ENCODE measurements at places on chromosomes 16 and 17. TPM values are rescaled to one million over a fixed set of nuclear protein-coding genes. Genes with fewer than 3 reads are reported as not detected.

The CLEC10A gene
- 5.0 TPM for total RNA-seq

The HS3ST4 gene
- total RNA-seq, result 1.3 TPM

DNA sequence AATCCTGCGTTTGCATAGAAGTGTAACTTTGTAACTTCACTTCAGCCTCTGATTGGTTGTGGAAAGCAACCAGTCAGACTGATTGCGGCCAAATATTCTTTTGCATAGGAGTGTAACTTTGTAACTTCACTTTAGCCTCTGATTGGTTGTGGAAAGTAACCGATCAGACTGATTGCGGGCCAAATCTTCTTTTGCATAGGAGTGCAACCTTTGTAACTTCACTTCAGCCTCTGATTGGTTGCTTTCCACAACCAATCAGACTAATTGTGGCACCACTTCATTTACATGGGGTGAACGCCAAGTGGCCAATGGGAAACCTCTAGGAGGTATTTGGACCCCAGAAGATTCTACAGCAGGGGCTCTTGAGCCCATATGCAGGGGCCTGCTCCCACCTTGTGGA, 1.8 kb upstream of the TMEM98 start:
- no peak for DNase-seq

GRCh38 chr16:3732171-3732570, 14.8 kb upstream of the TRAP1 start:
- DNase-seq, result no peak

GRCh38 chr17:75831032-75831571, 13.1 kb downstream of the UNC13D start:
- DNase-seq, result no peak

DNA sequence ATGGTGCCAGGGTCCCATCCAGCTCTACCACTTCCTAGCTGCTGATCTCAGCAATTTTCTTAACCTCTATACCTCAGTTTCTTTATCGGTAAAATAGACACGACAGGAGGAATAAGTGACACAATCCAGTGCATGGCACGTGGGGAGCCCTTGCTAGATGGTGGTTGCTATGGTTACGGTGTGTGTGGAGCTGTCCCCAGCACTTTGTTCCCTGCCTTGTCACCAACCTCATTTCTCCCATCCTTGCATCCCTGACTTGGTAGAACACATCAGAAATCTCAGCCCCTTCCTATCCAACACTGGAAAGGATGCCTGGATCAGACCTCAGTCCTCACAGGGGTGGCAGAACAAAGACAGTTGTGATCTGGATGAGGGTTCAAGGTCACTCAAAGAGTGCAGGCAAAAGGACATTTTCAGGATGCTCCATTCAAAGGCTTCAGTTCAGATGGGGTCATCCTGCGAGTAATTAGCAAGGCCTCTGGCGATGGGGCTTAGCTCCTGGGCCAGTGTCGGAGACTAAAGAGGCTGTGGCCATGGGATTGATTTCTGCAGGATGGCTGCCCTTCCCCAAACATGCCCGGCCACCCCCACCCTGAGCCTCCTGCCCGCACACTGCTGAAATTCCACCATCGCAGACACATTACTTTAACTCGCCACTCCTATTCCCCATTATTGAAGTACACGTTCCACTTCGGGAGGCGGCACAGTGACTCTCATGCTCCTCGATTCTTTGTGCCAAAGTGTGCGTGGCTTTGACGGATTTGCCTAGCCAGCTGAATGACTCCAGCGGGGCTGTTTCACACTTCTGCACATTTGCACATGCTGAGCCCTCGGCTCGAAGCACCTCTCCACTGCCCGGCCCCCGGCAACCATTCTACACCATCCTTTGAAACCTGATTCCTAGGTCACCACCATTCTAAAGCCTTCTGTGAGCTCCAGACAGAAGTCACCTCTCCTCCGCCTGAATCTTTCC, 40.3 kb downstream of the WNT3 start:
- no peak for DNase-seq

Data from urinary bladder (tissue), 4 donors.